ENCODE measurements at places on chromosomes 13 and 19.
A peak's percentile ranks its signal among the peaks of the same experiment; 100 is the strongest.

DNA sequence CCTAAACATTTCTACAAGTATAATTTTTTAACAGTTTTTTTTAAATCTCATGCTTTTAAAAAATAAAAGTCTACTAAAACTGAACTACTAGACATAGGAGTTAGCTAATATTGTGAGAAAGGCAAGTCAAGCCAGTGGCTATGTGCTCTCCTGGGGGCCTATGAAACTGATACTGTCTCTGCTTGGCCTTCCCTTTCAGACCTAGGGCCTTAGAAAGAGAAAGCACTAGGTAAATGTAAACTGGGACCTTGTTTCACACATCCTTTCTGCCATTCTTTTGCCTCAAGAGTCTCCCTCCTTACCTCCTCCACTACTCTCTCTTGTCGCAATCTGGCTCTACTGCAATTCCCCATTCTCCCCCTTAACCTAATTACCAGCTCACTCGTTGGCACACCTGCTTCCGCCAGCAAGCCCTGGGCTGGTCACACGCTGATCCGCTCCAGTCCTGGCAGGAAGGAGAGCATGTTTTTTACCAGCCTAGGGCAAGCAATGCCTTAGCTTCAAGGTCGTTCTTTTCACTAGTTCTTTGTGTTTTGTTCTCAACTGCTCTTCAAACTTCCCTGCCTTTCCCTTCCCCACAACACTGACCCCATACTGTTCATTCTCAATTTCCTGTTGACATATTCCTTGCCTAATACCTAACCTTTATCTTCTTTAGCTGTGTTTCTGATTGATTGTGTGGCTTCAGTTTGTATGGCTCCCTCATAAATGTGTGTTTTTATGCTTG is 23.1 kb downstream of the TBC1D4 start:
- DNase-seq: peak; percentile 19

DNA sequence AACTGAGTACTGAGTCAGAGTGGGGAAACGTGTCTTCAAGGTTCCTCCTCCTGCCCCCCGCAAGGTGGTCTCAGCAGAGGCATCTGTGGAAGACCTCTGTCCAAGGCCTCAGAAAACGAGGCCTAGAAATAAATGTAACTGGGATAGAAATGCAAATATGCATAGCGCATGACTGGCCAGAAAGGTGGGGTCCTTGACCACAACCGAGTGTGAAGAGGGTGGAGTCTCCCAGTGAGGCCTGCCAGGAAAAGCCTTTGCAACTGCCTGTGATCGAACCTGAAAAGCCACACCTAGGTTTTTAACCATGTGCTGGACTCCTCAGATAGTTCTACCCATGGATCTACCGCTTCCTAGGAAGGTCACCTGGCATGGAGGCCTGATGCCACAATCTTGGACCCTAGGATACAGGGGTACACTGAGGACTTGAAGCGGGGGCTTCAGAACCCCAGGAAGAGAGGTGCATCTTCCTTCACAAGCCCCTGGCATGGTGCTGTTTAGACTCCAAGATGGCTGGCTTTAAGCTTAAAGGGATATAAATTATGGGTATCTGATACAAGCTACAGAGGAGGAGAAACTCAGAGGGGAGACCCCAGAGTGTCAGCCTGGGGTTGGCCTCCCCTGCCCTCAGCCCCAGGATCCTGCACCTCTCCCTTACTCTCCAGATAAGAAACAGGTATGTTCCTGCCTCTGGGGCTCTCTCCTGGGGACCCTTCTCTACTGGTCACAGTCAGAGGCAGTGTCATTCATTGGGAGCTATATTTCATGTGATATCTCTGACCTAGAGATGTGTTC is 18.3 kb upstream of the SIGLEC6 start:
- DNase-seq: no peak

DNA sequence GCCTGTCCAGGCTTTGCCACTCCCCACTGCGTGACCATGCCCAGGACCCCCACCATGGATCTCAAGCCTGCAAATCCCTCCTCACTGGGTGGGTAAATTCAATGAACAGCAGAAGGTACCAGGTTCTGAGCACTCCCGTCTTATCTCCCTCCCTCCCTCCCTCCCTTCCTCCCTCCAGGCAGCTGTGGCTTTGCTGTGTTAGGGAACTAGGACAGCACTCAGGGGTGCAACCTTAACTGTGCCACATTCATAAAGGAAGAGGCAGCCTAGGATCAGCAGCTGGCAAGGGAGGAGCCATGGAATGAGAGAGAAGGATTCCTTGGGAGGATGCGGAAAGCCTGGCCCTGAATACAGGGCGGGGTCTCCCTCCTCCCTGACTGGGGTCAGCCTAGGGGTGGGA is 5.6 kb downstream of the CEACAM4 start:
- no peak for DNase-seq

DNA sequence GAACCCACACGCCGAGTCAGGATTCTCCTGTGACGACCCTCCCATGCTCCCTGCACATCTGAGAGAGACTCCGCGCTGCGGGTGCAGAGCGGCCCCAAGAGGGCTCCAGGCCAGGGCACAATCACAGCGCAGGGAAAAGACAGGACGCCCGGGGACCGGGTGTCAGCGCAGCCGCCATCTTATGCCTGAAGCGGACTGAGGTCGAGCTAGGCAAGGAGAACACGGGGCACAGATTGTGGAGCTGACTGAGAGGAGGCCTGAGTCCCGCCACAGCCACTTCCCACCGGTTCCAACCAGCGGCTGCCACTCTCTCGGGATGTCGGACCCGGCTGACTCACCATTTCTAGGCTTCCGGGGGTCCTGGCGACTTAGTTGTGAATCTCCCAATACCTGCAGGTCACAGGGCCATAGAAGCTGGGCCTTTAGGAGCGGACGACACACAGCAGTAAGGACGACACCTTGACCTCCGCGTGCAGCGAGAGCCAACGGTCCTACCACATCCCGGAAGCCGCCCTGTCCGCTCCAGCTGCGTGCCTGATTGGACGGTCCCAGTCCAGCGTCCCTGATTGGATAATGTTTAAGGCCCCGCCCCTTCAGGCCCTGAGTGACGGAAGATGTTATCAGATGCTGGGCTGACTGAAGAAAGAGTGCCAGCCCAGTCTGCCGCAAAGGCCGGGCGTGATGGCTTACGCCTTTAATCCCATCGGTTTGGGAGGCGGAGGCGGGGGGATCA is at the start of gene ZNF728:
Gene ZNF728 (minus strand): TSS at position 487 of the 733 bp plus-strand sequence. CDS start 146 bp downstream, at position 341.
- DNase-seq: no peak

DNA sequence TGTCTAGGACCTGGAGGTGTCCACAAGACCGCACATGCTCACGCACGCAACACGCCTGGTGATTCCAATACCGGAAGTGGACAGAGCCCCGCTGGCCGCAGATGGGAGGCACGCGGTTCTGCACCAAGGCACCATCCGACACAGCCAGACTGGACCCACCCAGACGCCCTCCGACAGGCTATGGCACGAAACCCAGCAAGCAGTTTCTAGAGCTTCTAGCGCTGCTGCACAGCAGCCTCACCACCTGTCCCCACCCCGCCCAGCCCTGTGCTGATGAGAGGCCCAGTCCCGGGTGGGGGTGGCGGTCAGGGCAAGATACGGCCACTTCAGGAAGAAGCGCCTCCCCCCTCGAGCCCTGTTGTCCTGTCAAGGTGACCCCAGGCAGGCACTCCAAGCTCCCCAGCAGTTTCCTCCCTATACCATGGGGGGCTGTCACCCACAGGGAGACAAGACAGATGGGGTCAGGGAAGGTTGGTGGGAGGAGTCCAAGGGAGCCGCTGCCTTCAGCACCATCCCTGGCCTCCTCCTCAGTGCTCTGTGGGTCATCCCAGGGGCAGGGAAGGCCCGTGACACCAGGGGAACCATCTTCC is 11.3 kb downstream of the LSM4 start:
- peak; percentile 43 for DNase-seq

GRCh38 chr13:41848435-41849255 is 112.3 kb downstream of the VWA8 start:
- no peak for DNase-seq

- peak; percentile 43 for DNase-seq
These were observed 238.3 kb upstream of the MAB21L1 start for GRCh38 chr13:35714588-35715377.

DNA sequence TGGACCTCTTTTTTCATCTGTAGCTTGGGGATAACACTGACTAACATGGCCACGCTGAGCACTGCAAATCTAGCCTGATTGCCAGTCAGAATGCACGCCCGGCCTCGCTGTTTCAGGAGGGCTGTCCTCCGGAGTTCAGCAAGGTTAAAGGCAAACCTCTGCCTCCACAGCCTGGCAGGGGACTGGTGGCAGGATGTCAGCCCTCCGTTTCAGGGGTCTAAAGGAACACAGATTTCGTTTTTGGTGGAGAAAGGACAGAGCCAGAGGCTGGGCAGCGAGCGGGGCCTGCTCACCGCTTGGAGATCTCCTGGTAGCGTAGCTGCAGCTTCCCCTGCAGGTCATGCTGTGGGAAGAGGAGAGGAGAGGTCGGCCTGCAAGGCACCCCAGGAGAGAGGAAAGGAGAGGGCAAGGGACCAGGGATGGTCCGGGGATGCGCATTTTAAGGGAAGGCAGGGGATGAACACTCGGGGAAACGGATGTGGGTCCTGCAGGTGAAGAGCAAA is 560 bp downstream of the NDUFA7 start:
- peak; percentile 37 for DNase-seq

DNA sequence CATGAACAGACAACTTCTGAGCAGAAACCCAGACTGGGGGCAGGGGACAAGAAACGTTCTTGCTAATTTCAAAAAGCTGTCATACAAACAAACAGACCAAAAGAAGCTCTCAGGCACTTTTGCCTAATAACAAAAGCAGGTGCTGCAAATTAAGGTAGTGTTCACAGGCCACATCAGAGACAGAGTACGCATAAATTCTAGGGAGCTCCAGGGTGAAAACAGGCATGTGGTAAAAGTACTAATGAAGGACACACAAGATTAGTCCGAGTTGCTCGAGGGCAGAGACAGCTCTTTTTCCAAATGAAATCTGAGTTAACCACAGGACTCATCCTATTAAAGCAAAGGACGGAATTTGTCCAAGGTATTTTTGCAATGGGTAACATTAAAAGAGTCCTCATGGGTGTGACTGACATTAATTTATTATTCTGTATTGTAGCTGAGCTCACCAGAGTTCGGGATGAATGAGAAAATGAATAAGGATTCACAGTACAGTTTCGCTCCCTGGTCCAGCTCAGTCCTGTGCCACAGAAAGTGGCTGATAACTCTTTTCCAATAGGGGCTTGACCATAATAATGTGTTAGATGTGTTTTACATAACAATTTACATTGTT is 197.3 kb downstream of the LHFPL6 start:
- DNase-seq: no peak

DNA sequence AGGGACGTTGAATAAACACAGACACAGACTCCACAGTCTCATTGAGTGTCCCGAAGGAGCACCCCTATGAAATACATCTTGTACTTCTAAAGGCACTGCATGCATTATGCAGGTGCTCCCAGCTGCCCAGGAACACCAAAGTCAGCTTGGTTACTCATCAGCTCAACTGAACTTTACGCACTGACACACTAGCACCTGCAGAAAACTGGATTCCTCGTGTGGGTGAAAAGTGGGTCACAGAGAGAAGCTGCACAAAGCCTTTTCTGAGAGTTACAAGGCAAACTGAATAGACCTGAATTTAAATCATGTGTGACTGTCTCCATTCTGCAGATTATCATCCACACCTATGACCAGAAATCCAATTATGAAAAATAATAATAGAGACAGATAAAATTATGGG is 527.5 kb upstream of the NBEA start:
- DNase-seq: no peak

DNA sequence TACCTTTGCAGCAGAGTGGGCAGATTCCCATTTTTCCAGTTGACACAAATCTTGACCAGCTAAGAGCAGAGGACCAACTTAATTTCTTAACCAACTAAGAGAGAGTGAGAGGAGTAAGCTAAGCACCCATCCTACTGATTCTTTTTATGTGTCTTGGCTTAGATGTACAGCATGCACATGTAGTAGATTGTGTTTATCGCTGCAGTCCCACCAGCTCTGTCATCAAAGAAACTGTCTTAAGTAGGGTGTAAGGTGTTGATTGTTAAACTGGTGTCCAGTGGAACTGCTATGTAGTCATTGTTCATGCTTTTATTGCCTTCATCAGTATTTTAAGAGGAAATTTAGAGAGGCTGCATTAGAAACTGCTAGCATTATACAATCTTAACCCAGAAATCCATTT is 9.0 kb upstream of the UFM1 start:
- no peak for DNase-seq

GRCh38 chr13:36275190-36276002 is 22.2 kb downstream of the CCDC169 start:
- DNase-seq: no peak

DNA sequence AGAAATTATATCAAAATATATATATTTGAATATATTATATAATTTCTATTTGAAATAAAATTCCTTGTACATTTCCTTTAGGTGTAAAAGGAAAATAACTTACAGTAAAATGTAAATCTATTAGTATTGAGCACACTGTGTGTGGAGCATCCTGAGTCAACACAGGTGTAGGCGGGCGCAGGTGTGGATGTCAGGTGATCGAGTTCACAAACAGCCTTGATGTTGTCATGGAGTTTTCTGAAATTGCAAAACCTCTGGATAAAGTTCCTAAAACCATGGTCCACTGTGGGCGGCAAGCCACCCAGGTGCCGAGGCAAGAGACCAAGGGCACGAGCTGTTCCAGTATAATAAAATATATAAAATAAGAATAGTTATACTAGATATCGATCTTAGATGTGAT is 27.7 kb upstream of the MCF2L start:
- no peak for DNase-seq

- DNase-seq: no peak
These were observed 186.6 kb downstream of the ZNF536 start for GRCh38 chr19:30558793-30559192.

DNA sequence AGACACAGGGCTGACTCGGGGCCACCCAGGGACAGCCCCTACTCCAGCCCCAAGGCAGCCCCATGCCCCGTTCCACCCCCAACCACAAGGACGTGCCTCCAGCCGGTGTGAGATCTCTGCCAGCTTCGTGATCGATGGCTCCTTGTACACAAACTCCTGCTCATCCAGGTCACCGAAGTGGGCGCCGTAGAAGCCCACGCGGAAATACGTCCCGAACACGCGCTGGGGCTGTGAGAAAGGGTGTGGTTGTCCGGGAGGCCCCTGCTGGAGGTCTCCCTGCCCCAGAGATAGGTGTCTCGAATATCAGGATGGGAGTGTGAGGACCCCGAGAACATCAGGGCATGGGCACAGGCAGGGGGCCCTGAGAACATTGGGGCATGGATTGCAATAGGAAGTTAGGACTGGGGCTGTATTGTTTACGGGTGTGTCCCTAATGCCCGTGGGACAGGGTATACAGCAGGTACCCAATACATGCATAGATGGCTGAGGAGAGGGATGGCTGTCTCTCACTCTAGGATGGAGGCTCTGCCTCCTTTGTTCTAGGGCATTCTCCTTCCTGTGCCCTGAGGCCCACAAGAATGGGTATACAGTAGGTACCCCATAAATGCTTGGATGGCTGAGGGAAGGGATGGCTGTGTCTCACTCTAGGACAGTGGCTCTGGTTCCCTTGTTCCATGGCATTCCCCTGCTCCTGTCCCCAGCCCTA is 5.3 kb upstream of the KANK2 start:
- DNase-seq: no peak

- no peak for DNase-seq
These were observed 475.8 kb downstream of the FOXO1 start for GRCh38 chr13:40190641-40191100.

Data from H7 (cell line).